ENCODE measurements at places on chromosomes 11 and 22. TPM values are rescaled to one million over a fixed set of nuclear protein-coding genes. Genes with fewer than 3 reads are reported as not detected.

Gene UCP3
- 2.6 TPM for total RNA-seq

Gene WBP2NL
- not detected for total RNA-seq

Gene NPAT
- total RNA-seq, result 10.2 TPM

Gene MFRP
- 0.31 TPM for total RNA-seq

Gene ACRV1
- not detected for total RNA-seq

Gene TLCD5
- total RNA-seq, result 24.2 TPM

Gene RIMBP3C
- 0.42 TPM for total RNA-seq

Gene MRGPRF
- total RNA-seq, result not detected

Gene PGM2L1
- total RNA-seq, result 17.9 TPM

Gene ARHGEF17
- 38.4 TPM for total RNA-seq

Measured in myocyte (in vitro differentiated cells).